Stimulated activated CD8-positive, alpha-beta memory T cell treated with anti-CD3 and anti-CD28 coated beads, Interleukin-15, amount 100 ng/mL, for 4 hours (primary cell): ENCODE measurements at places on chromosomes 4 and X.

- DNase-seq, result no peak
Measured at GRCh38 chrX:78573630-78574029, 85.5 kb downstream of the RTL3 start.

GRCh38 chrX:15911734-15912550 lies 57.3 kb upstream of the AP1S2 start:
- DNase-seq, result no peak

DNA sequence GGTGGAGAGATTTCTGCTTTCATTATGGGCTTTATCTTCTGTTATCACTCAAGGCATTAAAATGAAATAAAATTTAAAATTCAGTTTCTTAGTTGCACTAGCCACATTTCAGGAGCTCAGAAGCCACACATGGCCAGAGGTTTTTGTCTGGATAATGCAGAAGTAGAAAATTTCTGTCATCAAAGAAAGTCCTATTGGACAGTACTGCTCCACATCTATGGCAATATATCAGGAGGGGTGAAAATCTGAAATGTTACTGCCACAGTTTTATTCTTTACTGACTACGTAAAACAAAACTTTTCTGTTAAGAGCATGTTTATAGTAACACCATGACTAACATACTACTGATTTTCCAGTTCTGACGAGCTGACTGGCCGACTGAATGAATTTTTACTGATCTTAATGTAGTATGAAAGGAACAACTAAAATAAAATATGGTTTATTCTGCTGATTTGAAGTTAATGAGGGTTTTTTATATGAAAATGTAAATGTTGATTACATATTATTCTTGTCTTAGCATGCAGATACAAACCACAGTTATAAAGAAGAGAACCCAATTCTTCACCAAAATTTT lies 264.0 kb upstream of the HAND2 start:
- DNase-seq, result no peak

- no peak for DNase-seq
Measured at GRCh38 chrX:154138857-154139256, 5.2 kb upstream of the OPN1LW start.

DNA sequence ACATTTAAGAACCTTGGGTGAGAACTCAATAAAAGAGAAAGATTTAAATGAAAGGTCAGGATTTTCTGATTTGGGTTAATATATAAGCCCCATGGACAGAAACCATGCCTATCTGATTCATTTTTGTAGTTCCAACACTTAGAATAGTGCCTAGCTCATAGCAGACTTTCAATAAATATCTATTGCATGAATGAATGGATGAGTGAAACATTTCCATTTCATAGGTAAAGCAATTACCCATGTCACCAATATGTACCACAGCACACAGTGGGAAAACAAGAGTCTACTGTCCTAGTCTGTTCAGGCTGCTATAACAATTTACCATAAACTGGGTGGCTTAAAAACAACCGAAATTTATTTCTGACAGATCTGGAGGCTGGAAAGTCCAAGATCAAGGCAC lies 63.9 kb upstream of the PTPN13 start:
- no peak for DNase-seq

DNA sequence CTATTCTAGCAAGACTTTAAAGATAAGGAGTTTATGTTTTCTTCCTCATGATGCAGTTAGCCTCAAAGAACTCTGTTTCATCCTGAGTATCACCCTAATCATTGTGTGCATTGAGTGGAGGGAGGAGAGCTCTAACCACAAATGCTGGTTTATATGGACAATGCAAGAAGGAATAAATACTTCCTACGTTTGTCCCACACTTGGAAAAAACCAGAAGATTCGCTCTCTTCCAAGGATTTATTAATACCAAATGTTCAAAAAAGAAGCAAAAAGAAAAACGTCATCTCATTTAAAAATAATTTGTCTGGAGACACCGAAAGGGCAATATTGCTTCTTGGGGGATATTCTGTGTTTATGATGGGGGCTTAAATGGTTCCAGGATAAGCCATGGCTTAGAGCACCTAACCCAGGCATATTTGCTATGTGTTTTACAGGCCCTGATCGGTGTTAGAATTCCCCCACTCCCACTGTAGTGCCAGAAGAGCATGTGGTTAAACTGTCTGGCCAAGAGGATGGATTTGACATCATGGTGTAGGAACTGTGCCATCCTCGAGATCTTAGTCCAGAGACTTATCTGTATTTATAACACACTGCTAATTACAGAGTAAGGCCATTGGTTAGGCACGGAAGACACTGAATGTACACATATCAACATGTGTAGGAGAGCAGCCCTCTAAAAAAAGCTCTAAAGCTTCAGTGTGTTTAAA lies 227.2 kb downstream of the ANK2 start:
- DNase-seq, result no peak
